Osteoblast (primary cell): ENCODE measurements at places on chromosomes 11 and 22.

GRCh38 chr11:783581-784015 is 6.3 kb downstream of the CEND1 start:
- DNase-seq = peak; percentile 99

DNA sequence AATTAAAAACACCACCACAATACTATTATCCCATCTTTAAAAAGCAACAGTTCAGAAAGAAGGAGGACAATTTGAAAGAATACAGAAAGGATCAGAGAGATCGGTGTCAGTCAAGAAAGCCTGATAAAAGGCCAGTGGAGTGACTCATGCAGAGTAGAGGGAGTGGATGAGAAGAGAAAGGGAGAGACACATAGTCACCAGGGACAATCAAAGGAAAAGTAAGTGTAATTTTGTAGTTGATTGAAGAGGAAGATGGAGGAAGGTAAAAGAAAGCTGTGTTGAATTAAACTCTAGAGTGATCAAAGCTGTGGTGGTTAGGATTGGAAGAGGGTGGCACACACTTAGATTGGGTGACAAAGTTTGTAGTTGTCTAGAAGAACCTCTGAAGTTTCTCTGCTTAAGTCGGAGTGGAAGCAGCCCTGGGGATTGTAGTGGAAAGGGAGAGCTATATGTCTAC is 14.1 kb downstream of the SPECC1L start:
- DNase-seq = peak; percentile 37

DNA sequence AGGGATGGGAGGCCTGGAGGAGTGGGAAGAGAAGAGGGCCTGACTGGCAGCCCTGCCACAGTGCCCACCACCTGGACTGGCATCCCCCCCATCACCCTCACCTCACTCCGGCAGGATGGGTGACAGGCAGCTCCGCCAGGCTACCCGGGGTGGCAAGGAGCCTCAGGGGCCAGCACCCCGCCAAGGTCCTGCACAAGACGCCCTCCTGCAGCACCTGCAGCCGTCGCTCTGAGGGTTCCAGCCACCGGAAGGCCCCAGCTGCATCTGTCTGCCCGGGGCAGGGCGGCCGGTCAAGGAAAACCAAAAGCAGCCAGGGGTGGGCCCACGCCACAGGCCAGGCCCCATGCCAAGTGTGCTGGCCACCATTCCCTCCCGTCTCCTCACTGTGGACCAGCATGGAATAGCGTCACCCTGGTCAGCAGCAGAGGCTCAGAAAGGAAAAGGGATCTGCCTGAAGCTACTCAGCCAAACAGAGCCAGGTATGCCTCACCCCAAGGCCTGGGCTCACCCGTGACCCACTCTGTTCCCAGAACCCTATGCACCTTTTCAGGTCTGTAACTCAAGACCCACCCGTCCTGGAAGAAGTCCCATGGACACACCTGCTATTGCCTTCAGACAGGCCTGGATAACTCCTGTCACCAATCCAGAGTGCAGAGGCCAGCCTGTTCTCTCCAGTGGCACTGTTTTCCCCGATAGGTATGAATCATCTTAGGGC is 7.0 kb downstream of the RHBDD3 start:
- peak; percentile 73 for DNase-seq

DNA sequence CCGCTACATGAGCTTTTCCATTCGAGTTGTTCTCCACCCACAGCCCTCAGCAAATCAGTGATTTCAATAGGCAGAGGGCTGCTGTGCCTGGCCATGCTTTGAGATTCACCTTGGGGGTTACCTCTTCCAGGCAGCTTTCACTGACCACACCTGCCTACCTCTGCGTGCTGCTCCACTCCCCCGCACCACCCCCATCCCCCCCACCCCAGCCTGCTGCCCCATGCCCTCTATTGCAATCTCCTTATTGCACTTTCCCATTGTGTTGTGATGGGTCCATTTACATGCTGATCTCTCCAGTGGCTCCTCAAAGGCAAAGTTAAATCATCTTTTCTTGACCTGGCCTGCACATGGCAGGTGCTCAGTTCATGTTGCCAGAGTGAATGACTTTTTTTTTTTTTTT is 18.0 kb upstream of the POLA2 start:
- DNase-seq = peak; percentile 36

DNA sequence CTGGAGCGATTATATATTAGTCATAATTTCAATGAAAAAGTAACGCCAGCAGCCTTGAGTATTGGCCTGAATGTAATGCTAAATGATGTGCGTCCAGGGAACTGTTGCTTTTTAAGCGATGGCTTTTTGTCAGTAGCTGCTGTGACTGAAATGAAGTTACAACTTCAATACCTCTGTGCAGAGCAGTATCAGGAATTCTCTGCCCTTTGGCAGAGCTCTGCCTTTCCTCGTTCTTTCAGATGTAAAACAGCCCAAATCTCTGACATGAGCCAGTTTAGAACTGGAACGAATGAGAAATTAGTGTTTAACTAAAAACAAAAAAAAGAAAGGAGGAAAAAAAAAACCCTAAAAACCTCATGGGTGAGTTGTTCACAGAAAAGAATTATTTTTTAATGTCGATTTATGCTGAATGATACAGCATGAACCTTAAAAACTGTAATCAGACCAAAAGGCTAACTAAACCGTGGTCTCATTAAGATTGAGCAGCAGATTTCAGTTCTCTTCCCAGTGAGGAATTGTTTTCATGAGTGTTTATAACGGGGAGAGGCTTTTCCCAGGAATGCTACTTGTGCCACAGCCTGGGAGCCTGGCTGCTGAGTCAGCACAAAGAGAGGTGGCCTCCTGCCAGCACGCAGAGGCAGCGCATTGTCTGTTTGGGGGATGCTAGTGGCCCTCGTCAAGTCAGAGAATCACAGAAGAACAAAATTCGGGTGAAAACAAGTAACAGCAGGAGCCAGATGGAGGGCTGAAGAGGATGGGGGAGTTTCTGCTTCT is 146.2 kb upstream of the RASSF10 start:
- DNase-seq = no peak

GRCh38 chr11:24181395-24182047 is 315.3 kb upstream of the LUZP2 start:
- no peak for DNase-seq

DNA sequence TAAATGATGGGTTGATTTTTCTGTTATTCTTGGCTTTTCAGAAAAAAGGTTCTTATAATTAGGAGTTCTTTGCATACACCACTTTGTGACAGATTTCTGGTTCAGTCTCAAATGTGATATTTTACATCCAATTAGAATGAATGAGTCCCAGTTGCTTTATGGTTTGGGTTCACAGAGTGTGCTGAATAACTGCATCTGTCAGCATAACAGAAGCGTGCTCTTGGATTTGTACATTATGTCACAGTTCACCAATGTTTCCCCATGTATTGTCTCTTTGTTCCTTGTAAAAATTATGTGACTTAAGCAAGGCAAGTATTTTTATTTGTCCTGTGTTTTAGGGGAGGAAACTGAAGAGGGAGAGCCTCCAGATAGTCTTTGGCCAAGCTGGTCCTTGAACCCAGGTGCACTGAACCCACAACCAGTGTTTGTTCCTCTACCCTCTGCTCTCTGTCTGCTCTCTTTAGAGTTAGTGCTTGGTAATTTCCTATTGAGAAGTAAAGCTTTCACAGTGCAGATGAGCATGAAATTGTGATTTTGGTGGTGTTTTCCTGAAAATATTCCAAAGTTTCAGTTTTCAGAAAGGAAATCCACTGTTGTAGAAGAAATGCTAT is 107.5 kb downstream of the TBC1D22A start:
- no peak for DNase-seq

DNA sequence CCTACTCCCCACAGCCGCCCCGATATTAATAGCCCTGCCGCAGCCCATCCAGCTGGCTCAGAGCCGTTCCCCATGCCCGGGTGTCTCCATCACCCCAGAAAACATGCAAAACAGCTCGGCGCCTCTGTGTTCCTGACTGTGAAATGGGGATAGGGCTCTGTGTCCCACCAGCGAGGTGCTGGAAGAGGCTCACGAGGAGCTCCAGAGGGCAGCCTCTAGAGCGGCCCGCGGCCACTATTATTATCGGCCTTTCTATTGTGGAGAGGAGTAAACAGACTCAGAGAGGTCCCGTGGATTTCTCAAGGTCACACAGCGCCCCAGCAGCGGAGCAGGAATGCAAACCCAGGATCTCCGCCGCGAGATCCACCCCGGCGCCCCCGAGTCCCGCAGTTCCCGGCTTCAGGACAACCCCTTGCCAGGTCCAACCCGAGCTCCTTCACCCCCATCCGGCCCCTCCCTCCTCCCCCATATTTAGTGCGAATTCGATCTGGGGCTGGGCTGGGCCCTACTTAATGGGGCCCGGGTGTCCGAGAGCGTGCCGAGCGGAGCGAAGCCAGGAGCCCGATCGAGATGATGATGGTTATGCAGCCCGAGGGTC is at the start of gene ACTN3:
Gene ACTN3, plus strand, starts transcription at position 536 of the 598 bp plus-strand sequence. Its CDS starts 35 bp downstream, at position 571.
- DNase-seq = peak; percentile 78

DNA sequence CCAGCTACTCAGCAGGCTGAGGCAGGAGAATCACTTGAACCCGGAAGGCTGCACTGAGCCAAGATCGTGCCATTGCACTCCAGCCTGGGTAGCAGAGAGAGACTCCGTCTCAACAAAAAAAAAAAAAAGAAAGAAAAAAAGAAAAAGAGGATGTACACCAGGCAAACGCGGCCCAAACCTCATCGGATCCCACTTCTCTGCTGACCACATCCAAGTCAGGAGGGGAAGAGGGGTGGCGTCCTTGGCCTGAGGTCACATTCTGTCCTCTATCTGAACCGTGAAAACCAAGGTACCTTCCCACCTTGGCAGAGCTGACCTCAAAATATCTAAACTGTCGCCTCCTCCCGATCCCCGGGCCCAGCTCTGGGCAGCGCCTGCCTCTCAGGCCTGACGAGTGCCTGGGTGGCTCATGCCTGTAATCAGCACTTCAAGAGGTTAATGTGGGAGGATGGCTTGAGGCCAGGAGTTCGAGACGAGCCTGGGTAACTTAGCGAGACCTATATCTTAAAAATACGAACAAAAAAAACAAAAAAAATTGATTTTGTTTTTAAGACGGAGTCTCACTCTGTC is 25.1 kb downstream of the RGL4 start:
- no peak for DNase-seq

- peak; percentile 64 for DNase-seq
Observed at GRCh38 chr22:25644122-25644521, 79.6 kb downstream of the GRK3 start.

GRCh38 chr11:93905384-93905783 is 55.0 kb upstream of the VSTM5 start:
- DNase-seq = no peak

DNA sequence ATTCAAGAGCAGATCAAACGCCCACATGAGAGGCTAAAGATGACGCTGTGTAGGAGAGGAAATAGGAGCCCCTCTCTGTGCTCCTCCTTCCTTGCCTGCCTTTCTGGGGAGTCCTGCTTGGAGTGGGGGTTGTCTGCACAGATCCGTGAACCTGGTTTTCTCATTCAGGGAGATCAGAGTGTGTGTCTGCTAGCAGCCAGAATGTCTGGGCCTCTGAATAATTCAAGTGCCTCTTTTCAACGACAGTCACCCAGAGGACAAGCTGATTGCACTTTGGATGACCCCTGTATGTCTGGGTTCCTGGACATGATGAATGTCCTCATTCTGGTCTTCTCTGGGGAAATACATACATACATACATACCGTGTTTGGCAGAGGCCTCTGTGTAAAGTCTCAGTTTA is 592.5 kb upstream of the B3GAT1 start:
- no peak for DNase-seq

DNA sequence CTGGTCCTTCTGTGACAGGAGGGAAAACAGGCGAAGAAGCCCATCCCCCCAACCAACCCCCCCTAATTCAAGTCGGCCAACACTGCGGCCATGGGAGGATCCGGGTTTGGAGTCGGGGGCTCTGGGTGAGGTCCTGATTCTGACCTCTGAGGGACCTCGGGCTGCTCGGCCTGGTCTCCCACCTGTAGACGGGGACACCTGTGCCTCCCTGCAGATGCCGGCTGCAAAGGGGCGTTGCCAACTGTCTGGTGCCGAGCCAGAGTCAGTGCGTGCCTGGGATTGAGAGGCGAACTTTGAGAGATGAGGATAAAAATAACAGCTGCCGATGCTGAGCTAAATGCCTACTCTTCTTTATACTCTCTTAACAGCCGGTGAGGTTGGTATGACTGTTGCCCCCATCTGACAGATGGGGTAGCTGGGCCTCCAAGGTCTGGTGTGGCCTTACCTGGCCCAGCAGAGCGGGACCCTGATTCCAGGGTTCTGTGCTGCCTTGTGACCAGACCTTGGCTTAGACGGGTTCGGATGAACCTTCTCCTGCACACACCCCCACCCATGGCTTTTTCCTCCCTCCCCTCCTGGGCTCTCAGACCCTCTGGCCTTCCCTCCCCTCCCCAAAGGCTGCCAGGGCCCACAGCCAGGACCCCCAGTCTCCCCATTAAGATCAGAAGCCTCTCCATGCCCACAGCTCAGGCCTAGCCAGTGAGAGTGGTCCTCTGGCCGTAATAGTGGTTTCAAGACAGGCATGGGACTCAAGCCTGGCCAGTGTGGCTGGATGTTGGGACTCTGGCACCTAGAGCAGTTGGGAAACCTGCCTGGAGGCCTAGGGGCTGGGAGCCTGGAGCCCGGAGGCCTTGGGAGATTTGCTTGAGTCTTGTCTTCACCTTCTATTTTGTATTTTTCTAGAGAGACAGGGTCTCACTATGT is 41.7 kb downstream of the KCNJ4 start:
- DNase-seq = peak; percentile 94

GRCh38 chr11:92894197-92894596 is 75.3 kb upstream of the MTNR1B start:
- no peak for DNase-seq

- DNase-seq = no peak
Observed at GRCh38 chr11:104151404-104152204, 12.3 kb downstream of the PDGFD start.

DNA sequence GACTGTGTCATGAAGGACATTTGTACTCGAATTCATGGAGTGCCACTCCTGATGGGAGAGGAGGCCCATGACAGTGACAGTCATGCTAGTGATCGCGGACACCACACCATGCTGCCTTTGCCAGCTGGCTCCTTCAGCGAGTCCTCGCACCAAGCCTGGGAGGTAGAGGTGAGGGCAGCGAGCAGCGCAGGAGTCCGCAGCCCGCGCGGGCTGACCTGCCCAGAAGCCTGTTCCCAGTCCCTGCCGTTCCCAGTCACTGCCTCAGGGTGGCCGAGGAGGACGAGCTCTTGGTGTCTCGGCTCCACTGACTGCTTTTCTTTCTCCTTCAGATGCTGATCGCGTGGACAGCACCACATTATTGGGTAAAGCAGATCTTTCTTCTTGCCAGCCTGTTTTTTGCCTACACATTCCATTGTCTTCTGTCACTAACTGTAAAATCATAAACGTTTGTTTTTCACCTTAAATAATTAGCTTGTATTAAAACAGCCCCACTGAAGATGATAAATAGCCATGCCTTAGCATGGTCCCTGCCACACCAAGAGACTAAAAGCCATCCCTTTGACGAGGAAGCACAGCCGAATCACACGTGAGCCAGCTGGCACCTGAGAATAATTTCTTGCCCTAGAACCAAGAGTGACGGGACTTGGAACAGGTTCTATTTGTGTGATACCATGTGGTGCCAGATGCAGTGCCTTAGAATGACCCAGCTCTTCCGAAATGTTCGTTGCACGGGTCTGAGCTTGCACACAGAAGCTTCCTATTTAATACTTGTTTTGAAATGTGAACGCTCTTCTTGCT is 25.5 kb downstream of the FAM118A start:
- DNase-seq = peak; percentile 48

- DNase-seq = no peak
Observed at GRCh38 chr11:10308201-10308954, 3.5 kb downstream of the ADM start.
